ENCODE measurements at places on chromosomes 16 and 17.

DNA sequence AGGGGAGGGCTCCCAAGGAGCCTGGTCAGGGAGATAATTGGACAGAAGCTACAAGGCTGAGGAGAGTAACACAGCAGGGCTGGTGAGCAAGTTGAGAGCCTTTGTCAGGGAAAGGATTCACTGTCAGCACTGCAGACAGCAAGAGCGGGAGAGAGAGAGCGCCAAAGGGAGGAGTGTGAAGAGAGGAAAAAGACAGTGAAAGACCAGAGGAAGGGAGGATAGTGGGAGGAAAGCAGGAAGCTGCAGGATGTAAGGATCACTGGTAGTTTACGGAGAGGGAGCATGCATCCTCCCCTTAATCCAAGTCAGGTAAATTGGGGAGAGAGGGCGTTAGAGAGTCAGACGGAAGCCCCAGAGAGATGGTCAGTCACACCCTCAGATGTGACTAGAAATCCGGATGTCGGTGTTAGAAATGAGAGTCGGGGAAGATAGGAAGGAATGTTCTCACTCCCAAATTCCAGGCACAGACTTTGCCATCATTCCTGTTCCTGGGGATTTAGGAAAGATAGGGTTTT lies 13.8 kb upstream of the SPOP start:
- no peak for DNase-seq

- peak; percentile 72 for DNase-seq
Measured at GRCh38 chr17:82238472-82239201, 9.8 kb downstream of the SLC16A3 start.

- no peak for DNase-seq
Measured at GRCh38 chr17:31323551-31323950, 2.1 kb upstream of the EVI2A start.

GRCh38 chr17:53740312-53740711 lies 82.4 kb upstream of the KIF2B start:
- DNase-seq, result no peak

DNA sequence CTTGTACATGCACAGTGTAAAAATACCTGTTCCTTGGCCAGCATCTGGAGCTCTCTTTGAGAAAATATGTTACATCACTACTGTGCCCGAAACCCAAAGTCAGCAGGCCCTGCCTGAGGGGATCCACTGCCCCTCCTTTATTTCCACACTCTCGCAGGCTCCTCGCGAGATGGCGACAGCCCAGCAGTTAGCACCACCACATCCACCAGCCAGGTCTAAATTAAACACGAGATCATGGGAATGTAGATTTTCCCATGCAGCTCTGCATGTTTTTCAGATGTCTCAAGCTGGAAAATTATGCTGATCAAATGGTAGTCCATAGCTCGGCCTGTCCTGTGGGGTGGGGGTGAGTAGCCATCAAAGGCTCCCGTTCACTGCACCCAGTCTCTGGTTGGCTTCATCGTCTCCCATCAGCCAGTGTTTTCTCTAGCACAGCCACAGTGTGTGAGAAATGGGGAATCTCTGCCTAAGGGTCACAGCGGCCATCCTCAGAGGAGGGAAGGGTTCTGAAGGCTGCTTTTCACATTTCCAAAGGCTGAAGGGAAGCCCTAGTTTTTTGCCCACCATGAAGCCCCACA lies 34.7 kb downstream of the EPN2 start:
- DNase-seq, result no peak

DNA sequence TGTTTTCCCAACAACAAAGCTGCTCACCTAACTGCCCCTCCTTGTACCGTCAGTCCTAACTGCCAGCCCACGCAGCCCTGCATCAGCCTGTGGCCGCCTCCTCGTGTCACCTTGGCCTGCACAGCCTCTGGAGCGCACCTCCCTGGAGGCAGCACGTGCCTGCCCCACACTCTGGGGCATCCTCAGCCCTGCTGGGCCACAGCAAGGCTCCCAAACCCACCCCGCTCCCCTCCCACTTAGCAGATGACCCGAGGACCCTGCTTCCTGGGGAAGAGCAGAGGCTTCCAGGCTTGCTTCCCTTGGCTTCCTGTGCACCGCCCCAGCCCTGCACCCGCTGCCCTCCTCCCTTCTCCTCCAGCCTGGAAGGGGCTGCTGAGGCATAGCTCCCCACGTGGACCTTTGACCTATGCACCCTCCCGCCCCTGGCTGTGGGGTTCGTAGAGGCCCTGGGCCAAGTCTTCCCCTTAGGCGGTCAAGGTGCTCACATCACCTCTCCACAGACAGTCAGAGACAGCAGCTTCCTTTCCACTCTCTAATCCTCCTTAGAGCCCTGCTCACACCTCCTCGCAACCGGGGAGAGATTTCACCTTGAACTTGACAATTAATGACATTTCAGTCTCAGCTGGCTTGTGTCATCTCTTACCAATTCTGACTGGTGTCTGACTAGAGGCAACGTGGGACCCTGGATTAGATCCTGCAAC lies 115.0 kb downstream of the MGAT5B start:
- DNase-seq, result no peak
